Karpas-422 (cell line): ENCODE measurements at places on chromosomes 2 and 18. TPM values are rescaled to one million over a fixed set of nuclear protein-coding genes. Genes with fewer than 3 reads are reported as not detected.

ZNF532 gene
- total RNA-seq = 20.3 and 34.9 TPM in 2 replicates

GRCh38 chr18:23733895-23734294 is 44.6 kb downstream of the LAMA3 start:
- no peaks in the 10 kb centered on the region for H3K4me1 ChIP-seq
- H3K36me3 ChIP-seq = no peaks in the 10 kb centered on the region
- no peak overlapping the region for H3K4me3 ChIP-seq
- H3K27me3 ChIP-seq = no peaks in the 10 kb centered on the region
- DNase-seq = no peak

DNA sequence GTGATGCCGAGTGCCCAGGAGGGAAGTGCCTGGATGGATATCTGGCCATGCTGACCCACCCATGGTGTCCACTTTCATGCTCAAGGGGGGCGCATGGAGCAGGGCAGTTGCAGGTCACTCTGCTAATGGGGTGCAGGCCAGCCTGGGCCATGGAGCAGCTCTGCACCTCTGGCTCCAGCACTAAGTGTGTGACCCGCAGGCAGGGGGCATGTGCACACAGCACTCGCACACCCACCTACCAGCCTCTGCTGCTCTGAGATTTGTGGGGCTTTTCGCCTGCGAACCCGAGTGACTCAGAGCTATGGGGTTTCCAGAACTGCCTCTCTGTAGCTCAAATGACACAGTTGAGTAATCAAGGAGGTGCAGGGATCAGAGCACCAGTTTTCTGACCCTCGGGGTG is 66.2 kb downstream of the CYP26B1 start:
- no peaks in the 10 kb centered on the region for H3K4me1 ChIP-seq
- no peaks in the 10 kb centered on the region for H3K27me3 ChIP-seq
- no peaks in the 10 kb centered on the region for H3K36me3 ChIP-seq
- H3K27ac ChIP-seq = no peak overlapping the region
- H3K4me3 ChIP-seq = no peak overlapping the region
- no peak for DNase-seq

DNA sequence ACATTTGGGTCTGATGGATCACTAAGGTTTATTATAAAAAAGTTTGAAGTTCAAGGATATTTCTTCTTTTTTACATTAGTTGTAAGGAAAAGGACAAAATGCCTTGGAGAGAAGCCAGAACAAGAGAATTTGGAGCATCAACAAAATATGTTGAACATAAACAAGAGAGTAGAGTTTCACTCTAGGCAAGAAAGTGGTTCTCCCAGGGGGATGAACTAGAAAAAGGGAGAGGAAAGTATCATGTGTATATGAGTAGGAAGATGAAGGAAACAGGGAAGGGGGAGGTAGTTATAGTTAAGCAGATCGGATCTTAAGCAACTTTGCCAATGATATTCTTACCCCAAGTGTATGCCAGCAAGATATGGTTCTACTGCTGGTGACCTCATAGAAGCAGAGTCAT is 63.8 kb upstream of the GALNT3 start:
- no peak for DNase-seq
- H3K4me1 ChIP-seq = no peaks in the 10 kb centered on the region
- no peaks in the 10 kb centered on the region for H3K27me3 ChIP-seq

GRCh38 chr2:85942346-85942957 is 53.7 kb upstream of the ST3GAL5 start:
- H3K36me3 ChIP-seq = no peaks in the 10 kb centered on the region
- H3K27me3 ChIP-seq = peaks cover 5% of the 10 kb centered on the region; the same call in 1 of the 2 replicates
- no peak for DNase-seq
- no peak overlapping the region for H3K4me3 ChIP-seq
- no peak overlapping the region for H3K27ac ChIP-seq
- H3K4me1 ChIP-seq = no peaks in the 10 kb centered on the region
